Immature natural killer cell (primary cell): ENCODE measurements at places on chromosomes 5 and 9. TPM values are rescaled to one million over a fixed set of nuclear protein-coding genes. Genes with fewer than 3 reads are reported as not detected.

FGF18 gene
- polyA plus RNA-seq: not detected

CCDC192 gene
- polyA plus RNA-seq: not detected

DNA sequence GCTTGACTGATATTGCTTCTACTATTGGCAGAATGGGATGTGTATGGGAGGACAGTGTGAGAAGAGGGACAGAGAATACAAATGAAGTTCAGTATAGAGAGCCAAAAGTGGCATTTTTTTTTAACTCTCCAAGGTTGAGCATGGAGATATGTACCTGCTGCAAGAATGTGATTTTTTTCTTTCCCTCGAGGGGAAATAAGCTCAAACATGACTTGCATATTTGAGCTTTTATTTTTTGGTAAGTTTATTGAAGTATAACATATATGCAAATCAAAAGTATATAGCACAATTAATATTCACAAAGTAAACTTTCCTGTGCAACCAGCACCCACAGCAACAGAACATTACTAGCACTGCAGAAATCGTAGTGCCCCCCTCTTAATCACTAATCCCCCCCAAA, 285.7 kb upstream of the ADRA1B start:
- no peak for DNase-seq

OMD gene
- polyA plus RNA-seq: not detected

GRCh38 chr5:16757989-16758501, 141.2 kb upstream of the RETREG1 start:
- DNase-seq: no peak

ABCA1 gene
- polyA plus RNA-seq: 0.10 TPM

DNA sequence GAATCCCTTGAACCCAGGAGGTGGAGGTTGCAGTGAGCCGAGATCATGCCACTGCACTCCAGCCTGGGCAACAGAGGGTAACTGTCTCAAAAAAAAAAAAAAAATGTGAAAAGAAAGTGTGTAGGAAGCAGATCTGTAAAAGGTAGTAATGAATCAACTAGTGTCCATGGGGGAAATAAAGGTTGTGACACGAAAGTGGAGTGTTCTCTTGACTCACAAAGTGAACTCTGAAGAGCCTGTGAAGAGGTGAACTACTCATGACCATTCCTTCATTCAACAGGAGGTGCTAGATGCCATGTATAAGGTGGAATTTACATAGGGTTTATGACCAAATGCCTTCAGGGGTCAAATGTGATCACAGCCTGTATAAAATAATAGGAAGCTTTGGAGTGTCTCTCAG, 12.8 kb downstream of the IQGAP2 start:
- DNase-seq: no peak

GRCh38 chr5:113788141-113788655, 274.7 kb downstream of the YTHDC2 start:
- DNase-seq: no peak

DNA sequence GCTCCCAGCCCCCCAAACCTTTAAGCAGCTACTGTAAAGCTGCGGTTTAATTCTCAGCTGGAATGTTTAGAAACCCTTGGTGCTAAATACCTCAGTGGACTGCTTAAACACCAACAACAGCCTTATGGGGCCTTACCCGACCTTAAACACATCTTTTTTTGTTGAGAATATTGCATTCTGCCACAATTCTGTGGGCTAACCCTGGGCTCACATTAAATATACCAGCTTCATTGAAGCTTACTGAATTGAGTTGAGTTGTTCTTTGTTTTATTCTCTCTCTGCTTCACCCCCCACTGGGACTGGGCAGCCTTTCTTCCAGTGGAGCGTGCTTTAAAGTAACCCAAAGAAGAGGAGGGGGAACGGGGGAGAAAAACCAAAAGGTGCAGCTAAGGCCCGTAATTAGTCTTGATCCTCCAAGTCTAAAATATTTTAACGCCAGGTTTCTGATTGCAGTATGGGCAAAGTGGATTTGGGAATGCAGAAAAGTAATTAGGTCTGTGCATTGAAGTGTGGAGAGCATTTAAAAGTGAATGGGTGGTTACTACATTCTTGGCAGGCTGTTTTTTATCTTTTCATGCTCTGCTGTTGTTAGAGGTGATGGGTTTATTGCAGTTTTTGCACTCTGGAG, 281.2 kb downstream of the NR2F1-AS1 start:
- no peak for DNase-seq

- DNase-seq: no peak
These were observed 23.9 kb upstream of the PPP3R2 start for GRCh38 chr9:101618698-101619097.

NEUROG1 gene
- not detected for polyA plus RNA-seq

PCDHA7 gene
- polyA plus RNA-seq: not detected

DNA sequence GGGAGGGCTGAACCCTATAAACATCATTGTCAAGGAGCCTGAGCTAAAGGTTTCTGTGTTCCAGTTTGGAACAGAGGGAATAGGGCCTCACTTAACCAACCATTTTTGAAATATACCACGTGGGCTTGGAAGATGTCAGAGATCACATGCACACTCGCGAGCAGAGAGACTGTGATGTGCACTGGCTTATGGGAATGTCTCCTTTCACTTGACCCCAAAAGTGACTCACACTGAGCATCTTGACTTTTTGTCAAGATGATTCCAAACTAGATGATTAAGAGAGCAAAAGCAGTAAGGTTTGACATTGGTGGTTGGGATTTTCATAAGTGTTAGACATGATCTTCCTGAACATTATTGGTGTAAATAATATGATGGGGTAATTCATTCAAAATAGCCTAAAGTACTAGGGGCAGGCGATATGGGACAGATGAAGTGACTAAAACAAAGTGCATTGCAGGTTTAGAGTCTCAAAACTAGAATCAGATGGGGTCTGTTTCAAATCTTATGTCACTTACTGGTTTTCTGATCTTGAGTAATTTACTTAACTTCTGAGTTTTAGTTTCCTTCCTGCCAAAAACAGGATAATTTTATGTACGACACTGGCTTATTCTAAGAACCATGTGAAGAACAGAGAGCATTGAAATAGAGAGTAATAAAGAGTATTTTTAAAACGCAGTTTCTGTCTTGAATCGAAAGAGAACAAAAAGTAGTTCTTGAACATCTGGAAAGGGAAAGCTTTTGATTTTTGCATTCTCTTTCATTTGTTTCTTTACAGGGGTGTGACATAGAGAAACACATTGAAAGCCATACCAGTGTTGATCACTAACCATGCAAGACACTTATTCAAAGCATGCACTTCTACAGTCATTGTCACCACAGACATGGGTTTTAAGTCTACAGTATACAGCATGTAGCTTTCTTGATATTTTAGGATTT, 383.0 kb downstream of the DIRAS2 start:
- DNase-seq: no peak
